Activated naive CD8-positive, alpha-beta T cell treated with anti-CD3 and anti-CD28 coated beads, Interleukin-2, amount 10 ng/mL, durations not matched to agents 7 days and 5 days (primary cell): ENCODE measurements at places on chromosomes 13 and 19. TPM values are rescaled to one million over a fixed set of nuclear protein-coding genes. Genes with fewer than 3 reads are reported as not detected.
A peak's percentile ranks its signal among the peaks of the same experiment; 100 is the strongest.

C19orf33 gene
- not detected for total RNA-seq

DNA sequence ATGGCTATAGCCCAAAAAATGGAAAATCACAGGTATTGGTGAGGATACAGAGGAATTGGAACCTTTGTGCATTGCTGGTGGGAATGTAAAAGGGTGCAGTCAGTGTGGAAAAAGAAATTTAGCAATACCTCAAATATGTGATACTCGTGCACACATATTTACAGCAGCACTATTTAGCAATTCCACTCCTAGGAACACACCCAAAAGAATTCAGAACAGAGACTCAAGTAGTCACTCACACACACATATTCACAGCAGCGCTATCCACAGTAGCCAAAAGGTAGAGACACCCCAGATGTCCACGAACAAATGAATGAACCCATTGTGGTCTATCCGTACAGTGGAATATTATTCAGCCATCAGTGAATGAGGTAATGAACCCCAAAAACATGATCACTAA lies 114.0 kb downstream of the COL4A2 start:
- H3K27ac ChIP-seq, result no peak overlapping the region
- H3K27me3 ChIP-seq, result peaks cover 86% of the 10 kb centered on the region
- no peaks in the 10 kb centered on the region for H3K36me3 ChIP-seq
- no peak overlapping the region for H3K4me3 ChIP-seq

MAB21L1 gene
- 0.09 TPM for total RNA-seq

DNA sequence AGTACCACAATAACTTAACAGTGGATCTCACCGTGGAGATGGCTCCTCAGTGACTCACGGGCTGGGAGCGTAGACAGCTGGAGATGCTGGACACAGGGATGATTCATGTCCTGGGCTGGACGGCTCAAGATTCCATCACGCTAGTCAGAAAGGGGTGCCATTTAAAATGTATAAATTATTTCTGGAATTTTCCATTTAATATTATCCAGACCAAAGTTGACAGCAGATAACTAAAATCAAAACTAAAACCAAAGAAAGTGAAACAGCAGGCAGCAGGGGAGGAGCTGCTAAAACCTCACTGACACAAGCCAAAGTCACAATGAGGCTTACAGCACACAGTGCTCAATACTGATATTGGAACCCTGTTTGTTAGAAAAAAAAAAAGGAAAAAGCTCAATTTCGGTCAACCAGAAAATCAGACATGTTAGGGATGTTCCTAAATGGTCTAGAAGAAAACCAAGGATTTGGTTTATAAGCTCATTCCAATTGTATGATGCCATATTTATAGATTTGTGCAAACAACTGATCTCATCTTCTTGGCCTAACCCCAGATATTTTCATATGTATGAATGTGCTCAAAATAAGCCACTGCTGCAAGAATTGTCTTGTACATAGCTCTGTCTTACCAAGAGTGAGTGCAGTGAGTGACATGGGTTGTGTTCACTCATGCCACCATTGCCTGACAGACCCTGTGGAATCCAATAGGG lies 111.8 kb downstream of the SACS start:
- H3K4me3 ChIP-seq, result peak overlapping the region; percentile 79
- peaks cover 4% of the 10 kb centered on the region for H3K27me3 ChIP-seq
- no peak for DNase-seq
- peak overlapping the region; percentile 83 for H3K27ac ChIP-seq

GRCh38 chr13:96403241-96403640 lies 313.3 kb downstream of the HS6ST3 start:
- H3K27me3 ChIP-seq, result no peaks in the 10 kb centered on the region
- DNase-seq, result no peak
- H3K4me3 ChIP-seq, result no peak overlapping the region
- H3K4me1 ChIP-seq, result no peaks in the 10 kb centered on the region
- no peak overlapping the region for H3K27ac ChIP-seq
- H3K36me3 ChIP-seq, result no peaks in the 10 kb centered on the region

GRCh38 chr13:50140581-50141374 lies 125.5 kb downstream of the KCNRG start:
- no peaks in the 10 kb centered on the region for H3K4me1 ChIP-seq
- H3K27ac ChIP-seq, result no peak overlapping the region
- H3K36me3 ChIP-seq, result no peaks in the 10 kb centered on the region
- peaks cover 24% of the 10 kb centered on the region for H3K27me3 ChIP-seq
- no peak for DNase-seq
- H3K4me3 ChIP-seq, result no peak overlapping the region

GRCh38 chr13:26957182-26957581 lies 196.6 kb upstream of the GPR12 start:
- no peak overlapping the region for H3K27ac ChIP-seq
- DNase-seq, result no peak
- no peaks in the 10 kb centered on the region for H3K4me1 ChIP-seq

ZNF382 gene
- total RNA-seq, result 15.6 TPM

DNA sequence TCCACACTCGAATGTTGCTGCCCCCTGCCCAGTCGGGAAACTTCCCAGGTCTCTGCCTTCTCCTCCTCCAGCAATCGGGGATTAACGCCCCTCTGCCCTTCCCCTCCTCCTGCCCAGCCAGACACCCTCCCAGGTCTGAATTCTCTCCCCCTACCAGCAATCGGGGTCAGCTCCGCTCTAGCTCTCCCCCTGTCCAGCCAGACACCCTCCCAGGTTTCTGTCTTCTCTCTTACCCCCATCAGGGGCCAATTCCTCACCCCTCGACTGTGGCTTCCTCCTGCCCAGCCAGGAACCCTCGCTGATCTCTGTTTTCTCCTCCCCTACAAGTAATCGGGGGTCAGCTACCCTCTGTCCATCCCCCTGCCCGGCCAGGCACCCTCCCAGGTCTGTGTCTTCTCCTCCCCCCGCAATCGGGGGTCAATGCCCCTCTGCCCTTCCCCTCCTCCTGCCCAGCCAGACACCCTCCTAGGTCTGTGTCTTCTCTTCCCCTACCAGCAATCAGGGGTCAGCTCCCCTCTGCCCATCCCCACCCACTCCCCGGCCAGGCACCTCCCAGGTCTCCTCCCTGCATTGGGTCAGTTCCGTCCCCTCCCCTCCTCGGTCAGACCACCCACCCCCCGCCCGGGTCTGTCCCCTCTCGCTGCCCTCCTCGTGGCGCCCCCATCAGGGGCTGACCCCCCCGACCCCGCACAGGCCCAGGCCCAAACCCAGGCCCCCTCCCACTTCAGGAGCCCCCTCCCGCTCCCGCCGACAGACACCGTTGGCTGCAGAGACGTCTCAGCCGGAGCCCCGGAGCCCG lies 668 bp downstream of the ZFR2 start:
- H3K27me3 ChIP-seq, result peaks cover 42% of the 10 kb centered on the region
- peaks cover 5% of the 10 kb centered on the region for H3K36me3 ChIP-seq
- H3K4me3 ChIP-seq, result no peak overlapping the region

DNA sequence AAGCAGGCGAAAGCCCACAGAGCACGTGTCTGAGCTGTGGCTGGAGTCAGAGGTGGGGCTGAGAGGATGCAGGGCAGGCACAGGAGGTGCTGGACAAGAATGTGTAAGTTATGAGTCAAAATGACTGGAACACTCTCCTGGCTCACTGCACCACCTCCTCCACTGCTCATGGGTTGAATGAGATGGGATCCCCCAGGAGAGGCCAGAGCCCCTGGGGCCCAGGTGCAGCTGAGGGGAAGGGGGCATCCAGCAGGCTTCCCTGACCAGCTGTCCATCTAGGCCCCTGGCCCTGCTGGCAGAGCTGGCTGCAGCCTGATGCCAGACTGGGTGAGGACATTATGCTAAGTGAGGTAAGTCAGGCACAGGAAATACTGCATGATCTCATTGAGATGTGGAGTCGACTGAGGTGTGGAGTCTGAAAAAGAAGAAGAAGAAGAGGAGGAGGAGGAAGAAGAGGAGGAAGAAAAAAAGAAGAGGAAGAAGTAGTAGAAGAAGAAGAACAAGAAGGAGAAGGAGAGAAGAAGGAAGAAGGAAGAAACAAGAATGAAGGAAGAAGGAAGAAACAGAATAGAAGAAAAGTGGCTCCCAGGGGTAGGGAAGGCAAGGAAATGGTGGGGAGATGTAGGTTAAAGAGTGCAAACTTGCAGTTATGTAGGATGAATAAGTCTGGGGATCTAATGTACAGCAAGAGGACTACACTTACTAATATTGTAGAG lies 747.4 kb downstream of the UQCRFS1 start:
- no peak overlapping the region for H3K27ac ChIP-seq
- H3K27me3 ChIP-seq, result peaks cover 6% of the 10 kb centered on the region
- peaks cover 5% of the 10 kb centered on the region for H3K4me1 ChIP-seq
- H3K4me3 ChIP-seq, result no peak overlapping the region
- H3K36me3 ChIP-seq, result no peaks in the 10 kb centered on the region

GRCh38 chr13:30362869-30363268 lies 55.5 kb upstream of the KATNAL1 start:
- H3K4me3 ChIP-seq, result no peak overlapping the region
- peaks cover 9% of the 10 kb centered on the region for H3K4me1 ChIP-seq
- H3K27ac ChIP-seq, result no peak overlapping the region
- H3K36me3 ChIP-seq, result peaks cover 6% of the 10 kb centered on the region

WDR88 gene
- not detected for total RNA-seq

- H3K27me3 ChIP-seq, result peaks cover 5% of the 10 kb centered on the region
- H3K4me1 ChIP-seq, result peaks cover 31% of the 10 kb centered on the region
- H3K36me3 ChIP-seq, result peaks cover 3% of the 10 kb centered on the region
- peak overlapping the region; percentile 72 for H3K27ac ChIP-seq
- DNase-seq, result peak; percentile 51
- peak overlapping the region; percentile 72 for H3K4me3 ChIP-seq
These were observed 1.1 kb upstream of the ATP11A start for GRCh38 chr13:112688560-112689302.

DNA sequence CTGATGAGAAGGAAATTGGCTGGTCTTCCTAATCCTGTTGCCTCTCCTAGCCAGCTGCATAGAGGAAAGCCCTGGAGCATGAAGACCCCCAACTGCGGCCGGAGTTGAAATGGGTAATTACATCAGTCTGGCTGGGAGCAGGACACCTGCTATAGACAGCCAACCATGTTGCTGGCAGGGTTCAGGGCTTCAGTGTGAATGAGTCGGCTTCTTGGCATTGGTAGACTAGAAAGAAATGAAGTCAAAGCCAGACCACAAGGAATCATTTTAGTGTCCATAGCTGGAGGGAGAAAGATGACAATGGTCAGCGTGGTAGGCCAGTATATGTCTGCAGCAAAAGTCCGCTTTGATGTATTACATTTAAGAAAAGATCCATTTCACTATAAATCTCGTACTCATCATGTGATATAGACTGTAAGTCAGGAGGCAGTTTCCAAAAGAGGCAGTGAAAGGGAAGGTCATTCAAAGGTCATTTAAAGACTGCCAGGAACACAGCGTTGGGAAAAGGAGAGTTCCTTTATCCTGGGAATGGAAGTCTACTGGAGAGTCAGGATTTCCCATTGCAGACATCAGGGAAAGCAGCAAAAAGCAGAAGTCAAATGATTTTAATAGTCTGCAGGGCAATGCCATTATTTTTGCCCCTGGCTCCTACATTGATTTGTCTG lies 262.7 kb downstream of the DNAJC15 start:
- H3K4me3 ChIP-seq, result no peak overlapping the region
- no peaks in the 10 kb centered on the region for H3K36me3 ChIP-seq
- H3K4me1 ChIP-seq, result no peaks in the 10 kb centered on the region

ZNF493 gene
- 34.5 TPM for total RNA-seq

PCSK4 gene
- 9.7 TPM for total RNA-seq

ZNF611 gene
- total RNA-seq, result 41.7 TPM

DNA sequence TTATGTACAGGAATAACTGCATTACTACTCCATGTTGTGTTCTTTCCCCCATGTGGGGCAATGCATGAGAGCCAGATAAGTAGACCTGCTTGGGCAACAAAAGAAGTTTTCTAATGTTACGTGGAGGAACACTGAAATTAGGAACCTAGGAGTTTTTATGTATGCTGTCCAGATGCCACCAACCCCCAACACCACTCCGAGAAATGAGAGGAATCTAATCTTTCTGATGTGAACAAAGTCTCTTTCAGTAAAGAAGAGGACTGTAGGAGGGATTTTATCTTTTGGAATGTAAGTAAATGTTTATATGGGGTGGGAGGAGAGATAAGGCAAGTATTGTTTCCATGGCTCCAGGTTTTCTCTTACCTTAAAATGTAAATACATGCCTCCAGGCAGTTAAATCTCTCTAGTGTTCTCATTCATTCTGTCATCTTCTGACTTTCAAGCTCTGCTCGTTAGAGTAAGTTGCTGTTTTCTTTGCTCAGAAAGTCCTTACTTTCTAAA lies 820.6 kb downstream of the PCDH17 start:
- no peak overlapping the region for H3K4me3 ChIP-seq
- H3K27ac ChIP-seq, result no peak overlapping the region
- H3K27me3 ChIP-seq, result no peaks in the 10 kb centered on the region

- no peaks in the 10 kb centered on the region for H3K27me3 ChIP-seq
- no peak overlapping the region for H3K27ac ChIP-seq
- no peak for DNase-seq
These were observed 225.2 kb upstream of the TMTC4 start for GRCh38 chr13:100899720-100900316.

GRCh38 chr19:4052993-4053422 lies 13.7 kb downstream of the ZBTB7A start:
- DNase-seq, result no peak
- H3K4me1 ChIP-seq, result peaks cover 27% of the 10 kb centered on the region
- no peak overlapping the region for H3K4me3 ChIP-seq

- no peak for DNase-seq
- peaks cover 7% of the 10 kb centered on the region for H3K27me3 ChIP-seq
- no peak overlapping the region for H3K4me3 ChIP-seq
- H3K4me1 ChIP-seq, result peaks cover 7% of the 10 kb centered on the region
- H3K36me3 ChIP-seq, result no peaks in the 10 kb centered on the region
- H3K27ac ChIP-seq, result no peak overlapping the region
These were observed 19.4 kb upstream of the PAK4 start for GRCh38 chr19:39106194-39106593.
